AG04449 (cell line): ENCODE measurements at places on chromosomes 4 and X.

DNA sequence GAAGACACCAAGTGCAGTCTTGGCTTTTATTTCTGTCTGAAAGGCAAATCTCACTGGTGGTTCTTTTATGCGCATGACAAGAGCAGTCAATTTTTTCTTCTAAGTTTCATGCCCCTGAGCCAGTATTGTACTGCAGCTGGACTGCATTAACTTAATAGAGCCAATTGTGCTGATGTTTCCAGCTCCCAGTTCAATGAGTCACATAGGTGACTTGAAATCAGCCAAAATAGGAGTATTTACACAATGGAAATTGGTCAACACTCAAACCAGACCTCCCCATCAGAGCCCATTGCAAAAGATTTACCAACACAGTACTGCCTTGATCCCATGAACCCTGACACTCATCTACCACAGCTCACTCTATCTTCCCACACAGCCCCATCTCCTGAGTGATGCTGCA lies 100.3 kb upstream of the GUCY1A1 start:
- no peak for DNase-seq

DNA sequence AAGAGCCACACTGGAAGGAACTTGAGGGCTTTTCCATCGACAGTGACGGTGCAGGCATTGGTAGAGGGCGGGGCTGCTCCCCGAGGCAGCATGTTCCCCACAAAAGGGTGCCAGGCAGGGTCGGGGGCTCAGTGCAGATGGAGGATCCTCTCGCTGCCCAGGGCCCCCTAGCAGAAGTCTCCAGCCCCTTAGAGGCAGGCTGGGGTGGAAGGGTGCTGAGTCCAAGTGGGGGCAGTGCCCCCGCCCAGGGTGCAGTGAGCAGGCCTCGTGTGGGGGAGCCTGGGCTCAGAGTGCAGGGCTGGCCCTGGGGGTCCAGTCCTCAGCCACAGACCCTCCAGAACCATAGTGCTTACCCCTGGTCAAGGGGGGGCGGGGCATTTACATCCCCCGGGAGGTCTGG lies 9.0 kb downstream of the CPZ start:
- no peak for DNase-seq

DNA sequence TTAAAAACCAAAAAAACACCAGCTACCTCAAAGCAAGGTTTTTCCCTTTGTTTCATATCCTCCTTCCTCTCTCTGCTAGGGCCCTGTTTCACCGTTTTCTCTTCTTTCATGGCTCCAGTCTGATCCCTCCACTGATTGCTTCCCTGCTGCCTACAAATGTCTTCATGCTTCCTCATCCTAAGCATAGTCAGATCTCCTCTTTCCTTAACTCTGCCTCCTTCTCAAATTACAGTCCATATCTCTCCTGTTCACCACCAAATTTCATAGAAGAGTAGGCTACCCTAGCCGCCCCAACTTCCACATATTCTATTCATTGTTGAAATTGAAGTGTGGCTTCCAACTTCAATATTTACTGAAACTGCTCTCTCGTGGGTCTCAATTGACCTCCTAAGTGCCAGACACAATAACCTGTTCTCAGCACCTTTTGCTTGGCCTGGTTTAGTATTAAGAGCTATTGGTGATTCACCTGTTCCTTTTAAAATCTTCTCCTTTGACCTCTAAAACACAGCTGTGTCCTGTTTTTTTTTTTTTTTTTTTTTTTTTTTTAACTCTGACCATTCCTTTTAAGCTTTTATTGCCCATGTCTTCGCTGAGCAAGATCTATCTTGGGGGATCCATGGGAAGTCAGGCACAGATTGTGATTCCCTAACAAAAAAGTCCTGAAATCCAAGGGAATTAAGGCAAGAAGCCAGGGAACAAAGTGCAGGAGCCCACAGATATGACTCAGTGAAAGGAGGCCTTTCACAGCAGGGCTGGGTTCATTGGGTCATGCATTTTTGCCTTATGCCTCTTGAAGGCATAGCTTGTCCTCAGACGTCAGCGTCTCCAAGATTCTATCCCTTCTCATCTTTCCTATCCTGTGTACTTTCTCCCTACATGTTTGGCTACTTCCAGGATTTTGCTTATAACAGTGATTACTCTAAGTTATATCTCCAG lies 85.4 kb downstream of the RPS3A start:
- DNase-seq, result no peak

- no peak for DNase-seq
These were observed 56.8 kb downstream of the LGI2 start for GRCh38 chr4:24973747-24974601.
